ENCODE measurements at places on chromosomes 5 and 9. TPM values are rescaled to one million over a fixed set of nuclear protein-coding genes. Genes with fewer than 3 reads are reported as not detected.
A peak's percentile ranks its signal among the peaks of the same experiment; 100 is the strongest.

NEUROG1 gene
- not detected for total RNA-seq

TGFBI gene
- 468 TPM for total RNA-seq

ARL14EPL gene
- not detected for total RNA-seq

DNA sequence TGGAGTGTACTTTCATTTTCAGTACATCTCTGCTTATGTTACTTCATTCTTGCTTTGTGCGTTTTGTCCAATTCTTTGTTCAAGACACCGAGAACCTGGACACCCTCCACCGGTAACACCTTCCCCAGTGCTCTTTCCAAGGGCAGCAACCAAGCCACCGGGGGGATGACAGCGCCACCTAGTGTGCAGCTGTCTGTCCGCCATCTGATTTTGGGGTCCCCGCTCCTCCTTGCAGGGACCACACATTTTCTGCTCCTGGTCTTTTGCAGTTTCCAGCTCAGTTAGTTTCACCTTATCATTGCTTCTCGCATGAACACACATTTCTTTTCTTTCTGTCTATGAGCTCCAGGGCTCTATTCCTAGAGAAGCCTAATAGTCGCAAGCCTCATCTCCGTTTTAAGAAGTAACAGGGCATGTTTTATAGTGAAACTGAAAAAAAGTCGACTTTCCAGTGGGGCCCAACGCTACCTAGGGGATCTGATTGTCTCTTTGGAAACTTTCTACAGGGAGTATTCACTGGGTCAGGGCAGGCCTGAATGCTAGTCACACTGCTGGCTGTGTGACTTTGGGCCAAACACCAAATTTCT, 152.1 kb downstream of the FSTL4 start:
- no peak for DNase-seq

GRCh38 chr5:141613344-141613743, 5.5 kb downstream of the DIAPH1 start:
- no peak for DNase-seq

- DNase-seq: no peak
These were observed 60.5 kb upstream of the GAS1 start for GRCh38 chr9:87007711-87008366.

DNA sequence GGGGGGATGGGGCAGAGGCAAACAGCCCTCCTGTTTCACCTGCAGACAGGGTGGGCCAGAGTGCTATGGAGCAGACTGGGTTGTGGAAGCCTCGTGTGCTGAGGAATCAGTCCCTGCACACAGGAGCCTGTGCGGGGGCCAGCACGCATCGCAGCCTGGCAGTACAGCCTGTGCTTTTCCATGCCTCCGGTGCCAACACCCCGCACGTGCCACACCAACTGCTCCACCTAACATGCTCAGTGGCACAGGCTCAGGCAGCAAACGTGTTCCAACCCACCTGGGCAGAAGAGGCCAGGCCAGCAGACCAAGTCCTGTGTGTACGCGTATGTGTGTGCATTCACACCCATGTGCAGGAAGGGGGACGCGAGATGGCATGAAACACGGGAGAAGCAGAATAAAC, 37.4 kb upstream of the FBXW11 start:
- DNase-seq: no peak

- no peak for DNase-seq
These were observed 185.0 kb downstream of the TRIO start for GRCh38 chr5:14328144-14328543.

DNA sequence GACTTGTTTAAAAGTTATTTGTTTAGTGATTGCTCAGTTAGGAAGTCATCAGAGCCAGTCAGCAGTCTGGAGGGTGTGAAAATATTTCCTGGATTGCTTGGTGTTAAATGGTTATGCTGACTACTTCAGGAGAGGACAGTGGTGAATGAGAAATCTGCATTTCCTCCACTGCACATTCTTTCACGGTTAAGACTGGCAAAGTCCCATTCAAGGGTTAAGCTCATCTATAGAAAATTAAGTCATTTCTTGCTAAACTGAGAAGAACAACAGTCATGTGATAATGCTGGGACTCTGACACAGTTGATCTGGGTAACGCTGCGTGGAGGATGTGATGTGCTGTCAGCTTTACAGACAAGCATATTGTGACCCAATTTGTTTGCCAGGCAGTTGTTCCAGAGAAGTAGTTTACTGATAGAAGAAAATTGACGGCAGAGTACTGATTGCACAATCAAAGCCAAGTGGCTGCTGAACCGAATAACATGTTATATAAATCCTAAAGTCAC, 80.4 kb downstream of the GRAMD2B start:
- DNase-seq: peak; percentile 83

Measured in renal cortical epithelial cell (primary cell).